ENCODE measurements at places on chromosomes 2 and 18.

- no peak for DNase-seq
Measured at GRCh38 chr18:74438091-74438490, 19.0 kb downstream of the DIPK1C start.

DNA sequence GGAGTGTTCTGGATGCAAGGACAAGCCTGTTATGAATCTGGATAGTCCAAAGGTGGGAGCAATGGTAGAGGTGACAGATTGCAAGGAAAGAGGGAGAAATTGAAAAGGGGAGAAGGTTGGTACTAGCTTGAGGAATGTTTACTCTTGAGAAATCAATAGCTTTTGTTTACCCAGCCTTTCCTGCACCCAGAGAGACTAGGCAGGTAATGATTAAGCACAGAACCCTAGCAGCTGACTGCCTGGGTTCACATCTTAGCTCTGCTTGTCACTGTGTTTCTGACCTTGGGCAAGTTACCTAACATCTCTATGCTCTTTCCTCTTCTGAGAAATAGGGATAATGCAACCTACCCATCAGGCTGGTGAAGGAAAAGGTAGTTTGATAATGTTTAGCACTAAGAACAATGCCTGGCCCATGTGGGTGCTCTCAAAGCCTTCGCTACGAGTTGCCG is 178.6 kb downstream of the MGAT5 start:
- peak; percentile 65 for DNase-seq

DNA sequence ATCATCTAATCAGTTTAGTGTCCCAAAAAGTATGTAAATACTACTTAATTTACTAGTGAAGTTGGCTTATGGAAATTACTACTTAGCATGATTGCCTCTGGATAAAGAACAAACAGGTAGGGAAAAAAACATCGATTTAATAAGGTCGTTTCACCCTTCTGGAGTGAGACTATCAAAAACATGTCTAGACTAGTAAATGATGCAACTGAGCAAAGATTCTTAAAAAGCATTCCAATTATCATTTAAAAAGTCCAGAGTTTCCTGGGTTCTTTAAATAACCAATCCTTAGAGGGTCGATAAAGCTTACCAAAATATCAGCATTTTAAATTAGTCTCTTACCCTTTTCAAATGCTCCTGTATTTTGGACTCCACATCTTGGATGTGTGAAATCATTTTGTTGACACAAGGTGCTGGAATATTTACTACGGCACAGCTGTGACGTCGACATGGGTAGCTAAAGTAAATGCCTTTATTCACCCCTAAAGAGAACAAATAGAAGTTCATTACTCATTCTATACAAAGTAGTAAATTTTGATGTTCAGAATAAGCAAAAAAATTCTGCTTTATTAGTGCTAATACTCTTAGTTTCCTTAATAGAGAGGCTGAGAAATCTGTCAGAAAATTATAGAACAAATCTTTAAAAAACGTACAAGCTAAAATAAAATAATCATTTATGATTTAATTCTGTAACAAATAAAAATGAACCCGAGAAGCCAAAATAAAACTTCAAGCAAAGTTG is 70.6 kb downstream of the CCDC178 start:
- no peak for DNase-seq

GRCh38 chr18:57776767-57777166 is 26.3 kb downstream of the ATP8B1 start:
- DNase-seq = no peak

DNA sequence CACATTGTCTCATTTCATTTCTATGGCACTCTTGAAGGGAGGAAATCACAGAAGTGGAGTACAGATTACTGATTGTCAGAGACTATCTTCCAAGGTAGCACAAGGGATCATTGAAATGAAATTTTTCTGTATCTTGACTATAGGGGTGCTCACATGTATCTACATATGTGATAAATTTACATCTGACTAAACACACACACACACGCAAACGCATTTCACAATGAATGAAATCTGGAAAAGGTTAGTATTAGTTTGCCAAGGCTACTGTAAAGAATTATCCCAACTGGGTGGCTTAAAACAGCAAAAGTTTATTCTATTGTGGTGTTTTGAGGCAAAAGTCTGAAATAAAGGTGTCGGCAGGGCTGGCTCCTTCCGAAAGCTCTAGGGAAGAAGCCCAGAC is 144.6 kb downstream of the SH3BP4 start:
- no peak for DNase-seq

DNA sequence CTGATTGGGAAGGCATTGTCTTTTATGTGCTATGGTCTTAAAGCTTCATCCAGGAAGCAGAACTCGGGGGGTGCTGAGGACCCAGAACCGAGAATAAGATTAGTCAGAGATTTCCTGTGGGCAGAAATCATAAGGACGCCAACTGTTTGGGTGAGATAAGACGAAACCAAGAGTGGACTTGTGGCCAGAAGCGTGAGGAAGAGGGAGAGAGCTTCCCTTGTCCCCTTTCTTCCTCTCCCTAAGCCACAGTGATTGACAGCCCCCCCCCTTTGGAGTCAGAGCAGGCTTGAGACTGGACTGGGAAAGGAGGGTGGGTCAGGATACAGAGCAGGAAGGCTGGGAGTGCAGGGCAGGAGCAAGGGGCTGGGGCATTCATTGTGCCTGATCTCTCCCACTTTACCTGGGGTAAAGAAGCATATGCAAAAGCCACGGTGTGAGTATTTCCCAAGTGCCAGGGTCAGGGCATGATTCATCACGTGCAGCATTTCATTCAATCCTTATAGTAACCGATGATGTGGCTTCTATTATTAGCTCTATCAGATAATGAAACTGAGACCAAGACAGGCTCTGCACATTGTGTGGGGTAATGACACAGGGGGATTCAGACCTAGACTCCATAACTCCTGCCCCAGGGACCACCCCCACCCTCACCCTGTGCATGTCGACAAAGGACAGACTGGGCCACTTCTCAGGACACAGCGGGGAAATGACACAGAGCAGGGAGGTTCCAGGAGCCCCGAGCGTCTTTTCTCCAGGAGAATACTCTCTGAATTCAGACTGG is 3.0 kb upstream of the IL1RN start:
- peak; percentile 37 for DNase-seq

GRCh38 chr2:69742322-69742952 is 503 bp downstream of the ANXA4 start:
- peak; percentile 50 for DNase-seq

GRCh38 chr2:118103951-118104940 is 16.0 kb downstream of the INSIG2 start:
- DNase-seq = no peak

DNA sequence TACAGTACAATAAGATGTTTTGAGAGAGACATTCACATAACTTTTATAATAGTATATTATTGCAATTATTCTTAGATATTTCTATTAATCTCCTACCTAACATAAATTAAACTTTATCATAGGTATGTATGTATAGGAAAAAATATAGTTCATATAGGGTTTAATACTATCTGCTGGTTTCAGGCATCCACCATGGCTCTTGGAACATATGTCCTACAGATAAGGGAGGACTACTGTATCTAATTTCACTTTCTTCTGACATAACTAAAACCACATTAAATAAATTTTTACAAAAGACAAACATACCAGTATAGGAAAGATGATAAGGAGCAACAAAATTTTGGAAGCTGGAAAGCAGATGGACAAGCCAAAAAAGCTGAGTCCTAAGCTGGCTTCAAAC is 67.9 kb upstream of the TMEM17 start:
- DNase-seq = no peak

- DNase-seq = peak; percentile 81
Measured at GRCh38 chr2:67846370-67847070, 216.3 kb downstream of the C1D start.

DNA sequence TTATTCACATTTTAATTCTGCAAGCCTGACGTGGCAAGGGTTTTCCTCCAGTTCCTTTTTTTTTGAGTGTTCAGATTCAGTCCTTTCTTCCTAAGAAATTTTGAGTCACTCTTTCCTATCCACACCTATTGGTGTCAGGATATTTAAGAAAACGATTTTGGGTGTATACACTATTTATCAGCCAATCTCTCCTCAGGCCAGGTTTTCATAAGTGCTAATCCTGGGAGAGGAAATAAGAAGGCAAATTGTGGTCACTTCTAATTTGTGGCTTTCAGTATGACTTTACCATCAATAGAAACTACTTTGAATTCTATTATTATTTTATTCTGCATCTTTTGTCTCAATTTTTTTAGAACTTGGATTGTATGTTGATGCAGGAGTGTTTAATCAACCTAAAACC is 174.4 kb downstream of the DSEL start:
- DNase-seq = no peak

GRCh38 chr2:5938566-5938896 is 246.3 kb downstream of the SOX11 start:
- no peak for DNase-seq
